ENCODE measurements at places on chromosomes 5 and 9. TPM values are rescaled to one million over a fixed set of nuclear protein-coding genes. Genes with fewer than 3 reads are reported as not detected.
A peak's percentile ranks its signal among the peaks of the same experiment; 100 is the strongest.

- H3K4me1 ChIP-seq: no peaks in the 10 kb centered on the region
- H3K27me3 ChIP-seq: no peaks in the 10 kb centered on the region
- DNase-seq: no peak
- no peak overlapping the region for H3K4me3 ChIP-seq
These were observed 72.7 kb upstream of the SLC28A3 start for GRCh38 chr9:84413301-84413700.

- H3K36me3 ChIP-seq: no peaks in the 10 kb centered on the region
- DNase-seq: no peak
These were observed 1.6 kb downstream of the ELL2 start for GRCh38 chr5:95959888-95960666.

GRCh38 chr9:93827545-93828330 lies 127.4 kb downstream of the BARX1 start:
- peaks cover 22% of the 10 kb centered on the region for H3K4me1 ChIP-seq
- no peaks in the 10 kb centered on the region for H3K36me3 ChIP-seq
- H3K4me3 ChIP-seq: peak overlapping the region; percentile 76
- no peak overlapping the region for H3K27ac ChIP-seq
- H3K27me3 ChIP-seq: no peaks in the 10 kb centered on the region

Gene NXNL2
- 1.8 TPM for total RNA-seq

Gene NUTM2F
- total RNA-seq: not detected

DNA sequence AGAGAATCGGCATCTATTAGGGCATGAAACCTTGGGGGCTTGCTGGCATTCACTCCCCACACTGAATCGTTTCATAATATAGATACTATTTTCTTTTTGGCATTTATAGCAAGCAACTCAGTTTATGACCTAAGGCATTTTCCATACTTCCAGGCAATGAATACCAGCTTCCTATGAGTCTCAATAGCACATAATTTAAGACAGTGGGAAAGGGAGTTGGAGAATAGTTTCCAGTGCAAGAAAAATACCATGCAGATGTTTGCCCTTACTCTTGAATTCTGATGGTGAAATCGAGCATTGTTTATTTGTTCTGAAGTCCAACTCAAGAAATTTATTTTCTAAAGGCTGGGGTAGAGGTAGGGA lies 175.8 kb upstream of the KLF9 start:
- peaks cover 50% of the 10 kb centered on the region for H3K4me1 ChIP-seq
- DNase-seq: no peak
- H3K4me3 ChIP-seq: peak overlapping the region; percentile 44
- peak overlapping the region; percentile 90 for H3K27ac ChIP-seq
- no peaks in the 10 kb centered on the region for H3K27me3 ChIP-seq
- H3K36me3 ChIP-seq: no peaks in the 10 kb centered on the region
